Neural progenitor cell (in vitro differentiated cells): ENCODE measurements at places on chromosomes 12 and 14.

- DNase-seq, result peak; percentile 65
Measured at GRCh38 chr14:101072945-101073597, 169.5 kb upstream of the RTL1 start.

- no peak for DNase-seq
Measured at GRCh38 chr12:4506870-4507269, 31.8 kb upstream of the RAD51AP1 start.

GRCh38 chr12:114073076-114073475, 107.0 kb upstream of the RBM19 start:
- no peak for DNase-seq

DNA sequence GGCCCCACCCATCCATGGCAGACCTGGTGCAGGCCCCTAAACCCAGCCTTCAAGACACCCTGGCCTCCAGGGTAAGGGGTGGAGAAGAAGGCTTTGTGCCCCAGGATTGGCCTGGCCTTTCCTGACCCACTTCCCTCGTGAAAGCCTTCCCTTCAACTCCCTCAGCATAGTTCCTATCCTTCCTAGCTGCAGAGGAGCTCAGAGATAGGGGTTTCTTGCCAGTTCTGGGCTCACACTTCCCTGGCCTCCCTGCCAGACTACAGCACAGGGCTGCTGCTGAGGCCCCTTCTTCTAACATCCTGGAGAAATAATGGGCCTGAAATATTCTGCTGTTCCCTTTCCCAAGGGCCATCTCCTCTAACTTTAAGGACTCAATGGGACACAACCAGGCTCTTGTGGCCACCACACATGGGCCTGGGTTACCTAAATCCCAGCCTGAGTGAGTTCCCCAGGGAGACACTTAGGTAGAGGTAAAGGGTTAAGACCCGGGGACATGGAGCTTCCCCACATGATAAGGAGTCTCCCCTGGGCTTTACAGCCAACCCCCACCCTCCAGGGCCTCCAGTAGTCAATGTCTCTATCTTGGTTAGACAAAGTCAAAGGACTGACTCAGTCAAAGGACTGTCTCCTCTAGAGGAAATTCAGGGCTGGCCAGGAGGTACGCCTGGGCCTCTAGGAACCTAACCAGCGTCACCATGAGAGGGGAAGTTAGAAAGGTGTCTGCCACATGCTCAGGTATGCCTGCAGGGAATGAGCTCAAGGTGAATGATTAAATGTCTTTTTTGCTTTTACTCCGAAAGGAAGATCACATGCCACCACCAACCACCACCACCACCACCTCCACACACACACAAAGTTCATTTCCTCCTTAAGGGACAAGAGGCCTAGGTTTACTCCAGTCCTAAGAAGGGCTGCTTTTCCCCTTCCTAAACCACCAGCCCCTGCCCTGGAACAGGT, 7.1 kb downstream of the ZFP36L1 start:
- no peak for DNase-seq

GRCh38 chr14:103638594-103638993, 9.6 kb downstream of the KLC1 start:
- DNase-seq, result no peak

DNA sequence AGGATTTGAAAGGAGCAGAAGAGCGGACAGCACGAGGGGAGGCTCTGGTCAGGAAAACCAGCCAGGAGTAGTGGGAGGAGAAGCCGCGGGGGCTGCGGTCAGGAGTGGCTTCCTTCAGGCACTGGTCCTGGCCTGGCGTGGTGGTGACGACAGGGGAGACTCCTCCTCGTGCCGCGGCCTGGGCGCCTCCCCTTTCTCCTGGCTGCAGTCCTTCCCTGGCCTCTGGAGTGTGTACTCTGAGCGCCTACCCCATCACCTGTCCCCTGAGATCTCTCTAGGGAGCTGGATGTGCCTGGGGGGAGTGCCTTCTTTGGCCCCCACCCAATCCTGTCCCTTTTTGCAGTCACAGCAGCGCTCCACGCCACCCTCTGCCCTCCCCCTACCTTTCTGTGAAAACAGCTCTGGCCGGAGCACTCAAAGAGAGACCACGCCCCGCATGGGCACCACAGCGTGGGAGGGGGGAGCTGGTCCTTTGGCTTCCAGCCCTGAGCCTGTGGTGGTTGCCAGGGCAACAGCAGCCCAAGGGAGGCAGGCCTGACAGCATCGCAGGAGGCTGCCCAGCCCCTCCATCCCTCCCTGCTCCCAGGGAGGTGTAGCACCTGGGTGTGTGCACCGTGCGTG, 125.9 kb downstream of the CALM1 start:
- peak; percentile 61 for DNase-seq

- peak; percentile 5 for DNase-seq
Measured at GRCh38 chr12:102095677-102096263, 24.1 kb downstream of the NUP37 start.

DNA sequence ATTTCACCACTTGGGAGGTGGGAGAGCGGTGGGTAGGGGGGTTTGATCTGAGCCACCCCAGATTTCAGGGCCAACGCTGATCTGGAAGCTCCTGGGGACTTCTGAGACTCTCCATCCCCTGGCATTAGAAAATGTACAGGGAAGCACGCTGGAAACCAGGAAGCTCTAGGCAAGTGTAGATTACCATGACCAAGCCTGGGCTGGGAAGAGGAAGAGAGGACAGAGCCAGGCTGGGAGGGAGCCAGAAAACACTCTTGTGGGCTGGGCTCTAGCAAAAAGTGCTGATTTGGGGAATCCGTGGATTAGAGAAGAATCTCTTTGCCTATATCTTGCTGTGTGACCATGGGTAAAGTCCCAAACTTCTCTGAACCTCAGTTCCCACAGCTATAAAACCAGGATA, 236.7 kb downstream of the BCL11B start:
- DNase-seq, result no peak

DNA sequence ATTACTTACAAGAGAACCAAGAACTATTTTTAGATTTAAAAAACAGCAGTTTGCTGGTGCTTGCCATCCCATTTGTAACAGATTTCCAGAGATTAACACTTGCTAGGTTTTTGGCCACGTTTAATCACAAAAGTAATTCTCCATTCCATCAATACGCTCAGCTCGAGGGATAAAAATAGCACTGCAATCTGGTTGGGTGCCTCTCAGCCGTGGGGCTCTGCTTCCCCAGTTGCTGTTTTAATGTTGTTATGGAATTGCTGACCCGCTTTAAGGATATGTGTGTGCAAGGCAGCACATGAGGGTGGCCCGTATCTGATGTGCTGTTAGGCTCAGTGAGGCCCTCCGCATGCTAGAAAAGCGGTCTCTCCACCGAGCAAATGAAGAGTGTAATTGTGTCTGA, 222.2 kb upstream of the TMEM260 start:
- no peak for DNase-seq

DNA sequence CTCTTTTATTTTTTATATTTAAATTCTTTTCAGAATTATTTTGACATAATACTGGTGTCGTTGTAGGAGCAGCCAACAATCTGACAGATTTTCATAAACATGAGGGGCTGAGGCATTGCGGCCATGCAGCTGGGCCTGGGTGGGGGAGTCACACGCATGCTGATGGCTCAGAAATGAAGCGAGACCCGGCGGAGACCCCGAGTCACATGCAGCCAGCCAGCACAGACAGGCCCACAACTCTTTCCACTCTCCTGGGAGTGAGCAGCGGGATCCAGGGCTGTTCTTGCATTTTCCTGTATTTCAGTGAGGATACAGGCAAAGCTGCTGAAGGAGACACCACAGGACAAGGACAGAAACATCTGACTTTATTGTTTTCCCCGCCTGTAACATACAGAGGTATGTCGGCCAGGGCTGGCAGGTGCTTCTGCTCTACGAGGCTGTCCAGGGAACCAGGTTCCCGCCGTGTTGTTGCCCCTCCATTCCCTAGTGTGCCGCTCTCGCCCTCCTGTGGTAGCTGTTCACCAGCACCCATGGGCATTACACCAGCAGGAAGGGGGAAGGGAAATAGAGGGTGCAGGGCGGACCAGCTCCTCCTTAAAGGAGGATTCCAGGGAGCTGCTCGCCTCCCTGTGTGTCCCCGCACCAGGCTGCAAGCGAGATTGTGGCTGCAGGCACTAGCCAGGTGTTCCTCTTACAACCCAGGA, 30.5 kb downstream of the FZD10 start:
- peak; percentile 14 for DNase-seq

DNA sequence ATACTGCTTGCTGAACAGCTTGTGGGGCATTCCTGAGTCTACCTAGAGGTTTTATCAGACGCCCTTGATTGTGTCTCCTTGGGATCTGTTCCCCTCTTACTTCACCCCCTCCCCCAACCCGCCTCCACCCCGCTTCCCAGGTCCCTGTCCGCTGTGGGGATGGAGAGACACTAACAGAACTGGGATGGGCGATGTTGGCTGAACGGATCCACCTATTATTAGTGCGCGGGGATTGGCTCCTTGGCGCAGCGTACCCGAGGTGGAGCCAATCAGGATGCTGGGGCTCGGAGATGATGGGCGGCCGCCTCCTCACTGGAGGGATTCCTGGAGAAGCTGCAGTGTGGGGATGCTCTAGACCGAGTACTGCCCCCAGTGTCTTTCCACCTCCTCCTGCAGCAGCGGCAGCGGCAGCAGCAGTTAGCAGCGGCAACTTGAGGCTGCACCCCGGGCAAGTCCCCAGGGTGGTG, at the start of gene SYT1:
Gene SYT1, plus strand, starts transcription at position 372 of the 467 bp plus-strand sequence.
- DNase-seq, result peak; percentile 94

GRCh38 chr14:100440207-100440631, 117.1 kb downstream of the SLC25A47 start:
- peak; percentile 83 for DNase-seq

DNA sequence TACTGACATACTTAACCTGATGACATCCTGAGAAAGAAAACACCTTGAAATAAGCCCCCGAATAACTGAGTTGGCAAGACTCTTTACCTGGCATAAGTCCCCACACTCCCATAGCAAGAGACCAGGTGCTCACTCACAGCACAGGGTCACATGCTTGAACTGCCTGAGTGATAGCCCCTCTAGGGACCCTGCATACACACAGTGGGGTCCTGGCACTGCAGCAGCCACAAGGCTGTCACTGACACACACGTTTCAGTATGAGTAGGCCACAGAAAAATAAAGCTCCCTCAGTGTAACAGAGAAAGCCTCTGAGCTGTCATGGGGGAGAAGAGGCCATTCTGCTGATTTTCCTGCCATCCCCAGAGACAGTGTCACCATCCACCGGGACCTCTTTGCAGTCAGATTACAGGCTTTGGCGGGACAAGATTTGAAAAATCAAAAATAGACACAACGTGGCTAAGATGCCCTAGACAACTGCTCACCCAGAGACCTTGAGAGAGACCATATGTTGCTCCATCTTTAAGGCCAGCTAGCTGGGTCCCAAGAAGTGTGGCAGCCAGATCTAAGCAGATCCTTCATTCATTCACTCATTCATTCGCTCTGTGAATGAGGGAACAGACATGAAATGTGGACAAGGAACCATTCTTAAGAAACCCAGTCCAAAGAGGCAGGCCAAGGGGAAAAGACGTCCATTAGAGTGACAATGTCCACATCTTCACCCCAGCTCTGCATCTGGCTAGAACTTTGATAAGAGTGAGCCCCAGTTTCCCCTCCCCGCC, 1.6 kb downstream of the SCARB1 start:
- DNase-seq, result no peak

DNA sequence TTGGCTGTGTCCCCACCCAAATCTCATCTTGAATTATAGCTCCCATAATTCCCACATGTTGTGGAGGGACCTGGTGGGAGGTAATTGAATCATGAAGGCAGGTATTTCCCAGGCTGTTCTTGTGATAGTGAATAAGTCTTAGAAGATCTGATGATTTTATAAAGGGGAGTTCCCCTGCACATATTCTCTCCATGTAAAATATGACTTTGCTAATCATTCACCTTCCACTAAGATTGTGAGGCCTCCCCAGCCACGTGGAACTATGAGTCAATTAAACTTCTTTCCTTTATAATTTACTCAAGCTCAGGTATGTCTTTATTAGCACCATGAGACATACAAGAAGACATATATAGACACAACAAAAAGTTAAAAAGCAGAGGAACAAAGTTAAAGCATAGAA, 120.0 kb downstream of the CPNE8 start:
- no peak for DNase-seq

GRCh38 chr12:6795088-6795487, 5.8 kb downstream of the CD4 start:
- no peak for DNase-seq

GRCh38 chr12:88546853-88547252, 33.4 kb downstream of the KITLG start:
- DNase-seq, result no peak

DNA sequence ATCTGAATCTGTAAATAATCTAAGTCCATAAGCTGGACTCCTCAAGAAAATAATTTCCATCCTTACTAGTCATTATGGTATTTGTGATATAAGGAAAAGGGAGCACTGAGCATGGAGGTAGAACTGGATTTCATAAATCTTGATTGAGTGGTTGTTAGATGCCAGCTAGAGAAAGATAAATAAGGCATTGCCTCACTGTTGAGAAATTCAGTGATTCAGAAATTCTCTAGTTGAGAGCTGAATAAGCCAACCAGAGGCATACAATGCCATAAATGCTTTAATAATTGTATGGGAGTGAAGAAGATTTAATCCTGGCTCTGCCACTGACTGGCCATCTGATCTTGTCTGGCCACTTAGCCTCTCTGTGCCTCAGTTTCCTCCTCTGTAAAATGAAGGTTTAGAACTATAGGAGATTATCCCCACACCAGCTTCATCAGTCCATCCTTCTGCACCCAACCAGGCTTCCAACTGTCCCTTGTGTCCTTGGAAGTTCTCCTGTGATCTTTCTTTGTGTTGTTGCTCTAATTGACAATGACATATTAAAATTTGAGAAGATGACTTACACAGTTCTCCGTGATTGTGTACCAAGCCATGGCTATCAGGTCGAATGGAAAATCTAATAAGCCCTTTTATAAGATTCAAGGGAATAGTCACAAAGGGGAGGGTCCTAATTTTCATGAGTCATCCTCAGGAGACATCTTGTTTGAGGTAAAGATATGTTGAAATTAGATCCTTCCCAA, 394.3 kb downstream of the EGLN3 start:
- DNase-seq, result no peak

DNA sequence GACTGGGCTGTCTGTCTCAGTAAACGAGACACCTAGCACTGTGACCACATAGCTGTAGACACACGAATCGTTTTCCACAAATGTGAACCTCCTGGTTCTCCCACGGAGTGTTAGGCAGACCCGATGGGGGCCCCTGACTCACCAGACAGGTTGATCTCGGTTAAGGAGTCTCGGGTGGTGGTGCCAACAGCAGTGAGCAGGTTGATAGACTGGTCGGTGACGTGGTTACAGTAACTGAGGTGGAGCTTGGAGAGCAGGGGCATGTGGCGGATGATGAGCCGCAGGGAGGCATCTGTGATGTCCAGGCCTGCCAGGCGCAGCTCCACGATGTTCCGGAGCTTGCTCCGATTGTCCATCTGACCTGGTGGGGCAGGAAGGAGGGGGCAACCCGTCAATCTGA, 39.8 kb downstream of the RNF34 start:
- no peak for DNase-seq

DNA sequence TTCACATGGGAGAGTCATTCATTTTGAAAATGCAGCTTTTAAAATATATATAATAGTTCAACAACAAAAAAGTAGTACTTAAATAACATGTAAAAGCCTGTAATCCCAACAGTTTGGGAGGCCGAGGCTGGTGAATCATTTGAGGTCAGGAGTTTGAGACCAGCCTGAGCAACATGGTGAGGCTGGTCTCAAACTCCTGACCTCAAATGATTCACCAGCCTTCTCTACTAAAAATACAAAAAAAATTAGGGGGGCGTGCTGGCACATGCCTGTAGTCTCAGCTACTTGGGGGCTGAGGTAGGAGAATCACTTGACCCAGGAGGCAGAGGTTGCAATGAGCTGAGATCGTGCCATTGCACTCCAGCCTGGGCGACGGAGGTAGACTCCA, 256.3 kb upstream of the RGS6 start:
- DNase-seq, result no peak

GRCh38 chr14:54652188-54652587, 85.3 kb downstream of the SAMD4A start:
- DNase-seq, result peak; percentile 65
